ENCODE measurements at places on chromosomes 16 and 17. TPM values are rescaled to one million over a fixed set of nuclear protein-coding genes. Genes with fewer than 3 reads are reported as not detected.
A peak's percentile ranks its signal among the peaks of the same experiment; 100 is the strongest.

- DNase-seq = no peak
Measured at GRCh38 chr17:79800325-79801155, 3.7 kb upstream of the CBX8 start.

DNA sequence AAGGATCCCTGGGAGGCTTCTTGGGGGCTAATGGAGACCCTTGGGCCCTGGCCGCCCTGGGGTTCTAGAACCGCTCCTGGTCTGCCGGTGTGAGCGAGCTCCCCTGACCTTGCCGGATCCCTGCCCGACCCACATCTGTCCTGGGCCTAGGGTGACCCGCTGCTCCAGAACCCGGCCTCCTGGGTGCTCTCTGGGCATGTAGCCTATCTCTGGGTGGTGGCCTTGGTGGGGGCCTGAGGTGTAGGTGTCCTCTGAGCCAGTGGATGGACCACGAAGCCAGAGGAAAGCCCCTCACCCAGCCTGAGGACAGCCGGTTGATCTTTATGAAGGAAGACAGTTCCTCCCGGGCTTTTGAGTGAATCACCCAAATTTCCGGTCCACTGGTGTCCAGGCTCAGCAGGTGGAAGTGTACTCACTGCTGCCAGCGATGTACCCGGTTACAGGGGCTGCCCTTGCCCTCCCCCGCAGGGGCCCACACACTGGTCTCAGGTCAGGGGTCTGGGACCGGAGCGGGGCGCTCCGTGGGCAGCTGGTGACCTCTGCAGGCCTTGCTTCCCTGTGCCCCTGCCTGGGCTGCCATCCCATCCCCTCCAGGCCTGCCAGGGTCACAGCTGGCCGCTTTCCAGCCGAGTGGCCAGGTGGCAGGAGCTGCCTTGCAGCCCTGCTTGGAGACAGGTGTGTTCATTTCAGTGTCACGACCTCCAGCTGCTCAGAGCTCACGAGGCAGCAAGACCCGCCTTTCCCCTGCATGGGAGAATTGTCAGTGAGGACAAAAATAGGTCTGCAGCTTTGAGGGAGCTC, 10.5 kb upstream of the GSE1 start:
- no peak for DNase-seq

The SLC13A5 gene
- 273 TPM for total RNA-seq

The KRT24 gene
- total RNA-seq = not detected

DNA sequence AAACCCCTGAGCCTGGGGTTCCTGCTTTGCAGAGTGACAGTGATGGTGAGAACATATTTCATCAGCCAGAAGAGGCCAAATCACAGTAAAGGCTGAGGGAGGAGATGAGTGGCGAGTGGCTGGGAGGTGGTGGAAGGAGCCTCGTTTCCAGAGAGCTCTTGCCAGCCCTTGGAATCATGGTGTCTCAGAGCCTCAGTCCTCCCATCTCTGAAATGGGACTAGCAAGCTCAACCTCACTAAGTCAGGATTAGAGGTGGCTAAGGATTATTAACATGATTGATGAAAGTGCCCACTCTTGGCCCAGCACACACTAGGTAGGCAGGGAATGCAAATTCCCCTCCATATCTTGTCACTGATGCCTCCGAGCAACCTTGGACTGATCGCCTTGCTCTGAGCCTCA, 43.0 kb downstream of the IL4R start:
- no peak for DNase-seq

DNA sequence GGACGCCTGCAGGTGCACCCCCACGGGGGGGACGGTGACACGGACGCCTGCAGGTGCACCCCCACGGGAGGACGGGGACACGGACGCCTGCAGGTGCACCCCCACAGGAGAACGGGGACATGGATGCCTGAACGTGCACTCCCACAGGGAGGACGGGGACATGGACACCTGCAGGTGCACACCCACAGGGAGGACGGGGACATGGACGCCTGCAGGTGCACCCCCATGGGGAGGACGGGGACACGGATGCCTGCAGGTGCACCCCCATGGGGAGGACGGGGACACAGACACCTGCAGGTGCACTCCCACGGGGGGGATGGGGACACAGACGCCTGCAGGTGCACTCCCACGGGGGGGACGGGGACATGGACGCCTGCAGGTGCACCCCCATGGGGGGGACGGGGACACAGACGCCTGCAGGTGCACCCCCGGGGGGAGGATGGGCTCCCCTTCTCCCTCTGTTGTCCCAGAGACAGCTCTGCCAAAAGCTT, 114.5 kb upstream of the METRNL start:
- DNase-seq = peak; percentile 37

GRCh38 chr17:9115214-9116191, 94.2 kb downstream of the NTN1 start:
- peak; percentile 65 for DNase-seq

The ADAD2 gene
- not detected for total RNA-seq

DNA sequence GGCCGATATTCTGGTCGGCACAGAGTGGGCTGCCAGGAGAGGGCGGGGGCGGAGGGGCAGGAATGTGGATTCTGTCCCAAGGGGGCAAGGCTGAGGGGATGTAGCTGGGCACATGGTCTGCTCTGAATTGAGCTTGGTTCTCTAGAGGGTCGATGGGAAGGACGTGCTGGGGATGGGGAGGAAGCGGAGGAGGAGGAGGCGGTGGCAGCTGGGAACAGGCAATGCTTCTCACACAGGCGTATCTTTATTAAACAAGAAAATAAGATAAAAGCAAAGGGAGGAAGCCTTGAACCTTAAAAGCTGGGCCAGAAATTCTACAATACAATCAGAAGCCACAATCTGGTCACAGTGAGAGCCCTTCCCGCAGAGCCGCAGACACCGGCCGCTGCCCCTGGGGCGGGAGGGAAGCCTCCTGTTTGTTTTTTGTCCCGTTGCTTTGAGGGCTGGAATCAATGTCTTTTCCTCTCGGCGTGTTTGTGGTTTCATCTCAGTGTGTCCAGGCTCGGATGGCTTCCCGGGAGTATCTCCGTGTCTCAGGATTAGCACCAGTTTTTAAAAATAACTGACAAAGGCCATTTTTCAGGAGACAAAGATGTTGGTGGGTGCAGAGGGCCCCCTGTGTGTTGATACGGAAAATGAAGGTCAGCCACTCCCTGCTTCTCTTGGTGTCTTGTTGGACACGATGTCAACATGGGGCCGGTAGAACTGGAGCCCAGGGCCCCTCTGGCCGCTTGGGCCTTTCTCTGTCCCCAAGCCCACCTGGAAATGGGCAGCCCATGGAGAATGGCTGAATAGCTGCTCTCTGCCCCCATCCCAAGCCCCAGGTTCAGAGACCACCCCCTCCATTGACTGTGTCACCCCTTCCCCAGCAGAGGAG, 12.3 kb upstream of the SLC7A5 start:
- DNase-seq = no peak

The TXNDC17 gene
- total RNA-seq = 59.2 TPM

DNA sequence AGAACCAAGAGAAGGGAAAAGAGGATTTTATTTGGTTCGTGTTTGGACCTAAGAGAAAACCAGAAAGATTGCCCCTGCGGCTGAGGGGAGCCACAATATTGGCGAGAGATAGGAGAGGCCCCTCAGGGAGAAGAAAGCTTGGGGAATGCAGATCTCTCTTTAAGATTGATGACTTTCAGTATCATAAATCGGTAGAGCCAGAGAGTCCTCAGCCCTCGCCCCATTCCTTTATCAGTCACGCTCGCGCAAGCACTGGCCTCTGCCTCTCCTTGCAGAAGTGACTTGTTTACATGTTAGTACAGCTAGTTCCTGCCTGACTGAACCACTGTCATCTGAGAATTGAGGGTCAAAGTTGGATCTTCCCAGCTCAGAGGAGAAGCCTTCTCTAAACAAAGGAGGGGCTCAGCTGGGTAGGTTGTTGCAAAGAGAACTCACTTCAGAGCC, 21.5 kb upstream of the KRT19 start:
- no peak for DNase-seq

DNA sequence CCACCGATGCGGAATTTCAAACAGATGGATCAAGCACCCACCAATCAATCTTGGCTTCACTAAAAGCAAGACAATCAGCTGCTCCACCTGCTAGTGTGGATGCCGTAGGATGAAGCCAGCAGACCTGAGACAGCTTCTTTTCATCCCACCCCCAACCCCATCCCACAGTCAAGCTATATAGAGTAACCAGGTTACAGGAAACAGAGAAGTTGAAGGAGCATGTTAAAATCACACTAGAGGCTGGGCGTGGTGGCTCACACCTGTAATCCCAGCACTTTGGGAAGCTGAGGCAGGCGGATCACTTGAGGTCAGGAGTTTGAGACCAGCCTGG, 37.7 kb downstream of the CMTM4 start:
- DNase-seq = no peak

GRCh38 chr16:58002936-58003335, 1.7 kb downstream of the USB1 start:
- no peak for DNase-seq

- DNase-seq = no peak
Measured at GRCh38 chr16:11354733-11355574, 9.7 kb downstream of the RMI2 start.
